ENCODE measurements at places on chromosomes 11 and 22. TPM values are rescaled to one million over a fixed set of nuclear protein-coding genes. Genes with fewer than 3 reads are reported as not detected.

DNA sequence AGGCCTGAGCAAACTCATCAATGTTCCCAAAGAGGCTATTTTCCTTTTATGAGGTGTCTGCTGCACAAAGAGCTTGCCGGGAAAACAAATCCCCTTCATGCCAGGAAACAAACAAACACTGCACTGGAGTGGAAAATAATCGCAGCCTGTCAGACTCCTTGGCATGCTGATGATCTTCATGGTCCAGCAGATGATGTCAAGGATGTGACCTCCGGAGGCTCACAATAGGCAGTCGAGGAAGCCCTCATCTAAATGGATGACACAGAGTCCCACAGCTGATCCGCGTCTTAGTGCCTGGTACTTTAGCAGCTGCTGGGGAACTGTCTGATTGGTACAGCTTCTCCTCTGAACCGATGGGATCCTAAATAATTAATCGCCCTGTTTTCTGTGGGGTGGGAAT is 187.6 kb downstream of the TENM4 start:
- DNase-seq, result no peak

DNA sequence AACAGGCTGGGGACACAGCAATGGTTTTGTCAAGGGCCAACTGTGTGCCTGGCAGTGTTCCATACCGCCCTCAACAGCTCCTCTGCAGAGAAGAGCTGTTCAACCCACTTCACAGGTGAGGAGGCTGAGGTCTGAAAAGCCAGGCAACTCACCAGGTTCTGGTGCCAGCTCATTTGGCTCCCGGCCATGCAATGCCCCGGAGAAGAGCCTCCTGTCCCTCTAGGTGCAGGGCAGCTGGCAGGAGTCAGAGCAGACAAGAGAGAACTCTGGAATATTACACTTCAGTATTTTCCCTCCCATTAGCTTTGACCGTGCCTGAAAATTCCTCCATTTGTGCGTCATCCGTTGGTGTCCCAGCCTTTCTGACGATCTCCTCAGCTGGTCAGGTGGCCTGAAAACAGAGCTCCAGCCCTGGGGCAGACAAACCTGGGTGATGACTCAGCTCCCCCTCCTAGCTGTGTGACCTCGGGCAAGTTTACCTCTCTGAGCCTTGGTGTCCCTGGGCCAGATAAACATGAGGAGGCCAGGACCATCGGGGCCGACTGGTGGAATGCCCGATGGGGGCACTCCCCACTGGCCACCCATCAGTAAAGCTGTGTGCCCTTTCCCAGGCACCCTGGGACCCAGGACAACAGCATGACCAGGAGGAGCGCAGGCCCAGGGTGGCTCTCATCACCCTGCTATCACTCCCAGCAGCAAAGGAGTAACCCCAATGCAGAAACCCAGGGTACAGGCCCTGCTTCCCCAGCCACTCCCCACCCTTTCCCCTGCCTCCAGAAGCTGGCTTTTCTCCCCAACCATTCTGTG is 9.6 kb upstream of the C1QTNF6 start:
- DNase-seq, result no peak

- DNase-seq, result no peak
These were observed 154.6 kb downstream of the HIPK3 start for GRCh38 chr11:33411751-33412150.

The NCAM1 gene
- total RNA-seq, result 0.40 TPM

GRCh38 chr11:103035791-103036434 is 56.0 kb downstream of the DCUN1D5 start:
- no peak for DNase-seq

DNA sequence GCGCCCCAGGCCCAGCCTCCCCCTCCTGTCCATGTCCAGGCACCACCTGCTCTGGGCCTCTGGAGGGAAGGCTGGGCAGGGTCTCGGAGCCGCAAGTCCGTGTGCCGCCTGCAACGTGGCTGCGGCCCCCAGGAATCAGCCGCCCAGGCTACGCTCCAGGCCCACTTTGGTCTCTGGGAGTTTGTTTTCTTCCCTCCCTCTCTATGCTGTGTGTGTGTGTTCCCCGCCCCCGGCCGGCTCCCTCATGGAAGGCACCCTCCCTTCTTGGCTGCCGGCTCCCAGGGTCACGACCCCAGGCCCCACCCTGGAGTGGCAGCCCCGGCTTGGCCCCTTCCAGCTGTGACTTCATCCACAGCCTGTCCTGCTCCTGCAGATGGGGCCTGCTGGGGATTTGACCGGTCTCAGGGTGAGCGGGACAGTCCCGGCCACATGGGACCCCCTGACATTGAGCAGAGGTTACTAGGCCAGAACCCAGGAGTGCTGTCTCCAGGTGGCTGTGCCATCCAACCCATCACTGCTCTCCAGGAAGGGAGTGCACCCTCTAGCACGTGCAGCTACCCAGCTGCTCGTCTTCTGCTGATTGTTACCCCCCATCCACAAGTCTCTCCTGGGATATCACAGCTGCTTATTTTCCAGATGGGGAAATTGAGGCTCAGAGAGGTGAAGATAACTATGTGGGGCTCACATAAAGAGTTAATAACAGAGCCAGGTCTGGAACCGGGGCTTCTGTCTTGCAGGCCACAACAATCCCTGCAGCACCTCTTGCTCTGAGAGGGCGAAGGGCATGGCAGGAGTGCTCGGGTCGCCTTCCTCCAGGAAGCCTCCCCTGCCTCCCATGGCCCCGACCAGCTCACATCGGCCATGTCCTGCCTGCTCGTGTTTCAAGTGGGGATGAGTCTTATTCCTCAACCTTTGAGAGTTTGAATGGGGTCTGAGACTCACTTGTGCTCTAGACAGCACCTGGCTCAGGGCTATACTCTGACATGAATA is 2.8 kb upstream of the LIF start:
- no peak for DNase-seq

GRCh38 chr11:28086569-28086968 is 21.4 kb downstream of the KIF18A start:
- no peak for DNase-seq

DNA sequence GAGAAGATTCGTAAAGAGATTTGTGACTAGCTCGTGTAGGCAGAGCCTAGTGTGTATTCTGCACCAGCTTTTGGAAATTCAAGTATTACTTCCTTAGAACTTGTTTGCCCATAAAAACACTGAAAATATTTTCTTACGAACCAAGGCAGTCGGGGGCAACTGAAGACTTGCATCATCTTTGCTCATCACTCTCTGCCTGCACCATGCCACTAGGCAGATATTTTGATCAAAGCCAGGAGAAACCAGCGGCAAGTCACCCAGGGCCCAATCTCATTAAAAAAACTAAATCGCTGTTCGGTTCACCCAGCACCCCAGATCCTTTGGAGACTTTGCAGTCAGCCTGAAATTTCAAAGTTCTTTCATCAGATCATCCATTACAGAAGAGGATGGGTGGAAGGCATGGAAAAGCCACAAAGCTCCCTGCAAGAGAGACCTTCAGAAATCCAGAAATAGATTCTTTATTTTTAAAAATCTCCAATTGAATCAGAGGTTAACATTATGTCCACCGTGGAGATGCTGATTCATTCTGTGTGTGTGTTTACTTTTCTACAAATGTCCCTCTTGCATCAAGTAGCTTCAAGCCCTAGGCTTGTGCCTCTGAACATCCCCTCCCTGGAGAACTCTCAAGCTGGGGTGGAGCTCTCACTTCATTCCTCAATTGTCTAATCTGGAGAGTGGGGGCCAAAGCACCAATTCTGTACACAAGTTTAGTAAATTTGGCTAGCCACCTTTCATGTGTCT is 78.4 kb downstream of the ETS1 start:
- no peak for DNase-seq

DNA sequence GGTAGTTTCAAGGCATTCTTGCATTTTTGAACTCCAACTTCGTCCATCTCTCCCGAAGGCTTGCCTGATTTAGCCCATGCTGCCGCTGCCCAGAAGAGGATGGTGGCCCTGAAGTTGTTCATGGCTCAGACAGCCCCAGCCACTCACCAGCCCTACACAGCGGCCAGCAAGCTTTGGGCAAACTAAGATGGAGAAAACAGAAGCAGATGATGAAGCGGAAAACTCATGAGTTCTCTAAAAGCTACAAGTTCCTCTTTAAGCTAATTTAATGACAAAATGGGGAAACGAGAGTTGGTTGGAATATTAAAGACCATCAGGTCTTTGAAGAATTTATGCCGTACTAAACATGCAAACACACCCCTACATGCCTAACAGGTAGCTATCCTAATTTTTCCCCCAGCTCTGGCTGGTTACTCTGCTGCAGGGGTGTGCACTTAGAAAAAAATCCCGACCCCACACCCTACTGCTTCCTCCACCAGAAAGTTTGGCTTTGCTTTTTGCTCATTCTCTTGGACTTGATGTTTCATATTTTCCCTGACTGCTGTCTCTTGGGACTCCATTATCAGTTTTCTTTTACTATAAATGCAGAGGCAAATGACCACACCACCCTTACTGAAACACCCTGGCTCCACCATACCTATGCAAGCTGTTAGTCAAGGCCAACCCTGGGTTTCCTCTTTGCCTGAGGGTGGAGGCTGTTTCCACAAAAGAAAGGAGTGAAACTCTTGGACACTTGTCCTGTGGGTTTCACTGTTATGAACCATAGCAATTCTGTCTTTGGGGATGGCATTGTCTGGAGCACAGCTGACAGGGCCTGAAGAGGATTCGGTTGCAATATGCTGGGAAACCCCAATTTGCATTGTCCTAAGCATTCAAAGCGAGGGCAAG is at the start of gene MPEG1:
TSS of gene MPEG1 (minus strand) at position 184 of the 888 bp plus-strand sequence. CDS start at position 122, 62 bp downstream.
- no peak for DNase-seq

Data from T-helper 17 cell (primary cell).